ENCODE measurements at places on chromosomes 1 and 21. TPM values are rescaled to one million over a fixed set of nuclear protein-coding genes. Genes with fewer than 3 reads are reported as not detected.

The CLCA2 gene
- total RNA-seq: 0.21 TPM

The LAPTM5 gene
- total RNA-seq: 44.7 TPM

GRCh38 chr1:192914092-192914491 is 105.3 kb downstream of the RGS2 start:
- DNase-seq: no peak

- DNase-seq: no peak
These were observed 163.9 kb upstream of the DUSP10 start for GRCh38 chr1:221905802-221906201.

GRCh38 chr1:178098262-178098661 is 4.4 kb downstream of the RASAL2 start:
- no peak for DNase-seq
